ENCODE measurements at places on chromosomes 2 and 18.

DNA sequence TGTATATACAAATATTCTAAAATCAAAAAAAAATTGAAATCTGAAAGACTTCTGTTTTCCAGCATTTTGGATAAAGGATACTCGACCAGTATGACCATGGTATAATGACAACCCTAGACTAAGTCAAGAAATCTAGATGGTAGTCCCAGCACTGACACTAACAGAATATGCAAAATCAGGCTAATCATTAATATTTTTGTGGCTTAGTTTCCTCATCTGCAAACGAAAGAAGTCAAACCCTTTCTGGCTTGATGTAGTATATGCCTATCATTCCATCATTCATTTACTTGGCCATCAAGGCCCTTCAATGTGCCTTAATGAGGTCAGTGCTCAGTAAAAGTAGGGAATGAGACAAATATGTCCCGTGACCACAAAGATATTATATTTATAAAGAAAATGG is 83.5 kb downstream of the NCKAP5 start:
- DNase-seq, result no peak

DNA sequence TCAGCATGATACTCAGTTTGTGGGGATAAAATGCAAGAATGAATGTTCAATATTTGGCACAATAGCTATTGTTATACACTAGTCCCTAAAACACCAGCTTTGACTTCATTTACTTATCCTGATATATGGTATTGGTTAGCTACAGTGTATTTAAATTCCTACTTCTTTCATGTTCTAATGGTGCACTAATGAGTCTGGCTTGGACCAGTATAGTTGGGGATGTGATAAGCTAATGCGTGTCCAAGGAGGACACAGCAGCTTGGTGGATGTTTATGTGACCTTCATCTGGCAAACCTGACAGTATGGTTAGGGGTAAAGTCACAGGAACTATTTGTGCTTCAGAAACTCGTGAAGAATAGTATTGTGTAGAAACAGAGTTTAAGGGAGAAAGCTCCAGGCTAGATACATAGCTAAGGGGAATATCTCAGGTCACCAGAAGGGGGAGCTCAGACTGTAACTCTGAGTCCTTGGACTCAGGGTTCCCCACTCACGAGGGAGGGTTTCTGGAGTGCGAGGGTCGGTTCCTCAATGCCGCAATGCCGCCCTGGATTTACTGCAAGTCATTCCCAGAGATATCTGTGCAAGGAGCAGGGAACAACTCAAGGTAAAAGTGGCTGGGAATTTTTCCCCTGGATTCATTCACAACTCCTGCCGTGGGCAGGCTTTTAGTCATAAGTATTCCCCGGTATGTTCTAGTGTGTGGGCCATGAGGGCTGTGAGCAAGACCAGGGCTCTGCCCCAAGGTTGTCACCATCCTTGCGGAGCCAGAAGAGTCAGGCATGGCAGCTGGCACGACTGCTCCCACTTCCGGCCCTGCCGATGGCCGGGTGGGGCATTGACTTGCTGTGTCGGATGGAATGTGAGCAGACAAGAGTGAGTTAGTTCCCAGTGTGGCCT is 14.5 kb downstream of the IL1R2 start:
- DNase-seq, result no peak

GRCh38 chr2:24509840-24510239 is 18.8 kb downstream of the NCOA1 start:
- no peak for DNase-seq

GRCh38 chr2:105934467-105934866 is 189.8 kb downstream of the NCK2 start:
- DNase-seq, result no peak

GRCh38 chr2:19900931-19901441 is 797 bp downstream of the TTC32 start:
- no peak for DNase-seq

GRCh38 chr2:217058791-217059755 is 199.2 kb upstream of the TNP1 start:
- no peak for DNase-seq

- DNase-seq, result no peak
These were observed 414.5 kb upstream of the GYPC start for GRCh38 chr2:126241411-126241810.

DNA sequence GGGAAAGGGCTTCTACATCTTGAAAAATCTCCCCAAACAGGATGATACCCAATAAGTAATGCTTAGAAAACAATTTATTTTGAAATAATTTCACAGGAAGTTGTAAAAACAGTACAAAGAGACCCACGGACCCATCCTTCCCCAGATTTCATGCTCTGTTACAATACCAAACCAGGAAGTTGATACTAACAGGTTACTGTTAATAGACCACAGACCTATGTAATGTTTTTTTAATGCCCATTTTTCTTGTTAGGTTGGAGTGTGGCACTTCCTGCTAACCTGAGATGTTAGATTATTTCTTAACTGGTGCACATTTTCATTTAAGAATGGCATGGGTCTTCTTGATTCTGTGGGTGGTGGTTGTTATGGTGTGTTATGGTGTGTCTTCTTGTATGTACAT is 21.4 kb upstream of the MGAT5 start:
- peak; percentile 53 for DNase-seq

DNA sequence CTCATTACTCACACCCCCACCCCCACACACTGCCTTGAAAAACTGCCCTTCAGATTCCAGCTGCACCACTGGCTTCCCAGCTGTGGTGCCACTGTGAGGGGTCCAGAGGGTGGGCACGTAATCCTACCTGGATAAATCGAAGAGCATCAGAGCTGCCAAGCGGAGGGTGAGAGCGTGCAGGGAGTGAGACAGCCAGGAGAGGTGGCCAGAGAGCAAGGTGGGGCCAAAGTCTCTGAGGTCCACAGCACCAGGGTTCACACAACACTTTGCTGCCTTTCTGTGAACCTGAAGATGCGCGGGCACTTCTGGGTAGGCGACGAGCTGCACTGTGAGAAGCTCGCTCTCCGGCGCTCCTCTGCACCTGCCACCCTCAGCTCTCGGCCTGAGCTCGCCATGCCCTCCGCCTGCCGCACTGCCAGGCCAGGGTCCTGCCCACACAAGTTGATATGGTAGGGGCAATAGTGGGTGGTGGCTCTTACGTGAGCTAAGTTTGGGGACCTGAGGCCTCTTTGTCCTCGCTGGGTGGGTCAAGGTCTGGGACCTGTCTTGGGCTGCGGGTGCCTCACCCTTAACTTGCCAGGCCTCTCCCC is 83.9 kb downstream of the MARCO start:
- DNase-seq, result no peak

DNA sequence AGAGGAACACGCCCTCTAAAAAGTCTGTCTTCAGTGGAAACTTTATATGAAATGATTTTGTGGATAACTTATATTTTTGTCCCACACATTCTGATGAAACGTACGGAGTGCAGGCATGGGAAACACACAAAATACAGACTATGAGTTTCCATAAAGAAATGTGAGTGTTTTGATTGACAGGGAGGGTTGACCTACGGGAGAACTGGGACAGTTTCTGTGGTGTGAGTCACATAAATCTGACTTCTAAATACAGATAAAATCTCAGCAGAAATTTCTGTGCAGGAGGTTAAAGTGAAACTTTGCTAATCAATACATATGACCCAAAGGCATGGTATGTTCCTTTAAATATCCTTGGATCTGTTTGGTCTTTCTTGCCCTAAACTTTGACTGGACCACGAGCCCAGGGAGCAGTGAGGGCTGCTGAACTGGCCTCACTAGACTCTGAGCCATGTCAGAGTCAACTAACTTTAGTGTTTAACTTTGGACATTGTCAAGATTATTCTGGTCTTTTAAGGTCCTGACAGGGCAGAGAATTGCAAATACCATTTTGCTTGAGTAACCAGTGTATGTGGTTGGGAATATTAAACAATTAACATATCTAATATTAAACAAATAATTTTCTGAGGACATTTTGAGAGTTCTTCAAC is 206.9 kb upstream of the LYPD1 start:
- DNase-seq, result no peak

GRCh38 chr2:159150280-159150746 is 136.2 kb downstream of the WDSUB1 start:
- DNase-seq, result no peak

DNA sequence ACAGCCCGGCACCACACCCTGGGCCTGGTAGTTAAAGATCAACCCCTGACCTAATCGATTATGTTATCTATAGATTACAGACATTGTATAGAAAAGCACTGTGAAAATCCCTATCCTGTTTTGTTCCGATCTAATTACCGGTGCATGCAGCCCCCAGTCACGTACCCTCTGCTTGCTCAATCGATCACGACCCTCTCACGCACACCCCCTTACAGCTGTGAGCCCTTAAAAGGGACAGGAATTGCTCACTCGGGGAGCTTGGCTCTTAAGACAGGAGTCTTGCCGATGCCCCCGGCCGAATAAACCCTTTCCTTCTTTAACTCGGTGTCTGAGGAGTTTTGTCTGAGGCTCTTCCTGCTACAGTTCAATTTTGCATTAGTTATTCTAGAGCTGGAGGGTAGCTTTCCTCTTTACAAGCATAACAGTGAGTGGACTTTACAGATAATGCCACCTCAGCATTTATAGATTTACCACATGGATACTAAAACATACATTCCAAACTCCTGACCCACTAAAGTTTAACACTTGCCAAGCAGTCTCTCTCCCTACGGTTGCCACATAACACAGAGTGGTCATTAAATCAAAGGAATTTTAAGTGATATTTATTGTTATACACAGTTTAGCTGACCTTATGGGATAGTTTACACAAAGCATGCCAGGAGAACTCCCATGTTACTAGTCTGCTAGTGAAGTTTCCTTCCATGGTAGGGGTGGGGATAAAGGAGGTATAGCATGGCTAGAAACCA is 101.0 kb downstream of the EVA1A start:
- no peak for DNase-seq

- no peak for DNase-seq
These were observed 9.7 kb upstream of the STRN start for GRCh38 chr2:36976065-36976464.

GRCh38 chr2:233996461-233996860 is 54.0 kb upstream of the SPP2 start:
- DNase-seq, result no peak

GRCh38 chr2:101718993-101719571 is 21.6 kb downstream of the MAP4K4 start:
- no peak for DNase-seq

- DNase-seq, result no peak
These were observed 1.8 kb upstream of the IAH1 start for GRCh38 chr2:9472511-9472910.

DNA sequence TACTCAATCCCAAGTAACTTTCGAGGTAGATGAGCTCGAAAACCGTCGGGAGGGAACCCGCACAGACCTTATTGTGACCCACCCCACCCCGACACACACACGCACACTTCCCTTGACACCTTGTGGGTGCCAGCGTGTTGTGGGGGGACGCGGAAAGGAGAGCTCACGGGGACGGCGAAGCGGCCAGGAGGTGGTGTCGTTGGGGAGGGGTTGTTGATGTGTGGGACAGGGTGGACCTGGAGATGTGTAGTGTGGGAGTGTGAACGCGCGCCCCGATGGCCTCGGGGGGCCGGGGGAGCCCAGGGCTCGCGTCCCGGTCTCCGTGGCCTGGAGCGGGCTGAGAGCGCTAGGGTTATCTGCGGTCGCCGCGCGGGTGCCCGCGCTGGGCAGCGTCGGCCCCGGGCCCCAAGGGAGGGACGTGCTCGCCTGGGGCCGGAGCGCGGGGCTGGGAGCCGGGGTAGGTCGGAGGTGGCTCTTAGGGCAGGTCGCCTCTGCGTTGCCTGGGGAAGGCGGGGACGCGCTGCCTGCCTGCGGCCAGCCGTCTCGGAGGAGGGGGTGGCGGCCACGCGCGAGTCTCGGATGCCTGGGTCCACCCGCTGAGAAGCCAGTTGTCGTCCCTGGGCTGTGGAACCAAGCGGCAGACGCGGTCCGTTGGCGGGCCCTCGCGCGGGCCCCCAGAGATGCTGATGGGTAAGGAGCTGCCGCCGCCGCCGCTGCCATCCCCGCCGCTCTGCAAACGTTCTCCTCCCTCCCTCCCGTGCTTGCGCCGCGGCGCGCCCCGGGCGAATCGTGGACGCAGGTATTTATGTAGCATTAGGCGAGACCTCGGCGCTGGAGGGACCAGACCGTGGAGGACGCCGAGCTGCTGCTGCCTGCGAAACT is 1.6 kb downstream of the KLHL29 start:
- DNase-seq, result no peak

DNA sequence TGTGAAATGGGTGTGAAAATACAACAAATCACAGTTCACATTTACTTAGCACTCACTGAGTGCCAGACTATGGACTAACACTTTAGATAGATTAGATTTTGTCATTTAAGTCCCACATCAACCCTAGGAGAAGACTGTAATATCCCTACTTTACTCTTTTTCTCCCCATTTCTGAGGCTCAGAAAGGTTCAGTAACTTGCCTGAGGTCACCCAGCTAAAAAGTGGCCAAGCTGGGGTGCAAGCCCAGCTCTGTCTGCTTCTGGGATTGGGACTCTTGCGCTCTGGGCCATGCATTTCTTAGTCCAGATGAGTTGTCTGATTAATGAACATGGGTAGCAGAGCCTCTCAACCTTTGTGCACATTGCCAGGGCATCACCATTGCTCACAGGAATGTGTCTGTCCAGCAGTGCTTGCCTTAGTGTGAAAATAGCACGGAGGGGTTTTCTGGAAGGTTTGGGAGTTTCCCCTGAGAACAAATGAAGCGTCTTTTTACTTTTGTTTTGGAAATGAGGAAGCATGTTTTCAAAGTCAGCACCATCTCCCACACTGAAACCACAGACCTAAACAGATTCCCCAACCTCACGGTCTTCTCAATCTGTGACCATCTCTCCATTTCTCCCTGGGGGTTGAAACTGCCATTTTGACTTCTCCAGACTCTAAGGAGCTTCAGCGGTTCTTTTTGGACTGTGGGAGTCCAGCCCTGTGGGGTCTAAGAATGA is 31.9 kb downstream of the NRP2 start:
- DNase-seq, result no peak

GRCh38 chr2:128169933-128170709 is 79.1 kb downstream of the UGGT1 start:
- no peak for DNase-seq

DNA sequence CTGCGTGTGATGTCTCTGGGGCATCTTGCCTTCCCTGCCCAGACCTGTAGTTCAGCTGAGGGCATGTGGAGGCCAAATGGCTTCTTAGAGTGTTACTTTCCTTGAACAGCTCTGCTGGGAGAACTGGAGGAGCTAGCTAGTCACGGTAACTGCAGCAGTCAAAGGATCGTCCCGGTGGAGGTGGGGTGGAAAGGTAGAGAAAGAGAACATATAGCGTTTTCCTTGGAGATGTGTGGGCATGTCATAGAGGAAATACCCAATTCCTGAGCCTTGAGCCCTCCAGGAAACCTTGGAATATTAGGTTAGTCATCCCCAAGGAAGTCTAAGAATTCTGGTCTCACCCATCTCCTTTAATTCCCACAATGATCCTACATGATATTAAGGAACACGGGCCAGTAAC is 33.5 kb upstream of the IL37 start:
- no peak for DNase-seq

- DNase-seq, result no peak
These were observed 64.5 kb downstream of the ANKRD44 start for GRCh38 chr2:197245829-197246804.

DNA sequence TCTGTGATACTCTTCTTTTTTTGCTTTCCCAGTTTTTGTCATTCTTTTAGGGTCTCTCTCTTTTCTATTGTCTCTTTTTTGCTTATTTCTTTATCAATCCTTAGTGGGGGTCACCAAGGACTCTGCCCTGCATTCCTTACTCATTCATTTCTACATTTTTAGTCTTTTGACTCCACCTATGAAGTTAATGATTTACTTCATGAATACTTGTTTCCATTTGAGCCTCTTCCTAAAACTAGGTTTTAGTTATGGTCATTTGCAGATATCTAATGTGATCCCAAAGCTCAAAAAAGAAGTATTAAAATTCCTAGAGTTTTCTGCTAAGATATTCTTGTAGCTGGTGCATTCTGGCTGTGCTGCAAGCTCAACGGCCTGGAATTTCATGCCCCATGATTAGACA is 149.3 kb upstream of the AQP4 start:
- DNase-seq, result no peak

All from KG1 (cell line).